ENCODE measurements at places on chromosomes 4 and X.
A peak's percentile ranks its signal among the peaks of the same experiment; 100 is the strongest.

DNA sequence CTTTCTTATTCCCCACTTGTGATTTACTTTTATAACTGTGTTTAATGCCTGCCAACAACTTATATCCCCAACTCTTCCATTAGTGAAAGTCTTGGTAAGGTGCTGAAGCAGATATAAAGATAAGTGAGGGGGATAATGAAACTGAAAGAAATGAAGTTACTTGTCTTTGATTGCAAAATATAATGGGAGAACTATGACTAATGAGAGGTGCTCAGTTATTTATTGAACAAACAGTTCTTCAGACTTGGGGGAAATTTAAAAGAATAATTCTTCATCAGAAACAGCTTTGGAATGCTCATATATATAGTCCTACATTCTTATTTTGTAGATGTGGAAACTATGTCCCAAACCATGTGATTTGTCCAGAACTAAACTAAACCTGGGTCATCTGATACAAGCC lies 213.5 kb downstream of the TEX13A start:
- no peak for DNase-seq

DNA sequence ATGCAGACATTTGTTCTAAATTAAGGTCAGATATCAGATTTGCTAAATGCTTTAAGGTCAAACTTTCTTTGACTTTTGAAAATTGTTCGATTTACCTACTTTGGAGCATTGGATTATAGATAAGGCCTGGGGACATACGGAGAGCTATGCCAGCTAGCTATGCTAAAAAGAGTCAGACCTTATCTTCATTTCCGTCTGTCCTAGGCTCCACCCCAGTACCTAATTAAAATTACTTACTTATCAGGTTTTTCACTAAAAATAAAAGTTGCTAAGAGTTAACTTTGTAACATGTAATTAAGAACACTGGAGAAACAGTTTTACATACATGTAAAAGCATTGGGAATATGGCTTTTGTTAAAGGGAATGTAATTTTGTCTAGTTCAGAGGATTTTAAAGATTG lies 7.1 kb upstream of the TMEM35A start:
- DNase-seq = no peak

DNA sequence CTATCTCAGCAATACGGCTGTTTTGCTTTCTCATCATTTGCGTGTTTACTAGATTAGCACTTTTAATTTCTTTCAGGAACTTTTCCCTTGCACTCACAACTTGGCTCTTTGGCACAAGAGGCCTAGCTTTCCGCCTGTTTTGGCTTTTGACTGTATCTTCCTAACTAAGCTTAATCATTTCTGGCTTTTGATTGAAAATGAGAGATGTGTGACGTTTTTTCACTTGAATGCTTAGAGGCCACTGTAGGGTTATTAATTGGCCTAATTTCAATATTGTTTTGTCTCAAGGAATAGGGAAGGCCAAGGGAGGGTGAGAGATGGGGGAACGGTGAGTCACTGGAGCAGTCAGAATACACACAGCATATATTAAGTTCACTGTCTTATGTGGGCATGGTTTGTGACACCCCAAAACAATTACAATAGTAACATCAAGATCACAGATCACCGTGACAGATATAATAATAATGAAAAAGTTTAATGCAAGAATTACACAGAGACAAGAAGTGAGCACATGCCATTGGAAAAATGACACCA lies 27.3 kb downstream of the MND1 start:
- no peak for DNase-seq

DNA sequence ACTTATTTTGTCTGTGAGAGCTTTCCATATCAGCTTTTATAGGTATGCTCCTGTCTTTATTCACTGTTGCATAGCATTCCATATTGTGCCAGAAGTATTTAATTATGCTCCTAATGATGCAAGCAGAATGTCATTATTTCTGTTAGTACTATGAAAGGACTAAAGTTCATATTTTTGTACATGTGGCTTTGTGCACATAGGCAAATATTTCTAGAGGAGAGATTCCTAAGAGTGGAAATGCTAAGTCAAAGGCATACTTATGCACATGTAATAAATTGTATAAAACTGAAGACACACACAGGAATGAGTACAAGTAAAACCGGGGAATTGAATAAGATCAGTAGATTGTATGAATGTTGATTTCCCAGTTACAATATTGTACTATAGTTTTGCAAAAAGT lies 1.9 kb upstream of the ASB9 start:
- no peak for DNase-seq

DNA sequence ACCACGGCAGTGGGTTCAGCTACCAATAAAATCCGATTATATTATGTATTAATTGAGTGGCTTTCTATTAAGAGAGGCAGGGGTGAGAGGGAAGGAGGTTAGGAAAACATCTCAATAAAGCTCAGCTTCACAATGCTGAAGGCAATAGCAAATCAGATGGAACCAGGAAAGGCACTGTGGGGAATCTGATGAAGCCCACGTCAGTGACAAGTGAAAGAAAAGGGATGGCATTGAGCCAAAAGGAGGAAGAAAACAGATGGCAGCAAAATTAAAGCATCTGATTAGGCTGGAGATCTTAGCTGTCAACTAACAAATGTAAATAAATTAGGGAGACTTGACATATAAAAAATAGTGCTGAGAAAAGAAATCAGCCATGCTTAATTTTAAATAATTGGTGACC lies 180.9 kb downstream of the RASL11B start:
- peak; percentile 20 for DNase-seq

- no peak for DNase-seq
These were observed 47.5 kb upstream of the TRIM2 start for GRCh38 chr4:153156721-153157120.
